ENCODE measurements at places on chromosomes 6 and 20.

DNA sequence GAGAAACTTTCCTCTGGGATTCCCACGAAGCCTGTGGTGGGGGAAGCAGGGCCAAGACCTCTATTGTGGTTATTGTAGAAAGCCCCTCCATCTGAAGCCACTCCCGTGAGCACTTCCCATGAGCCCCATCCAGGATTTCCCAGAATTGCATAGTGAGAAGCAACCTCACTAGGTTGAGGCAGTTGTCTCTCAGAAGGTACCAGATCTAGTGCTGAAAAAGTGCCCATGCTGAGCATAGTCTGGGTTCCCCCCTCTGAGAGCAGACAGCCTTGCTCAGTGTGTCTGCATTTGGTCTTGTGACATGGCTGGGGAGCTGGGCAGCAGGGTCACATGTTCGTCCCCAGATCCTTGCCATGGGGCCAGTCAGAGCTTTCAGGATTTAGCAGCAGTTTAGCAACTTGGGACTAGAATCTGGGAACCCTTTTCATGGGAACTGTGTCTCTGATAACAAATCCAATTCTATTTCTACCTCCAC lies 38.6 kb downstream of the SLC9A8 start:
- DNase-seq: no peak

DNA sequence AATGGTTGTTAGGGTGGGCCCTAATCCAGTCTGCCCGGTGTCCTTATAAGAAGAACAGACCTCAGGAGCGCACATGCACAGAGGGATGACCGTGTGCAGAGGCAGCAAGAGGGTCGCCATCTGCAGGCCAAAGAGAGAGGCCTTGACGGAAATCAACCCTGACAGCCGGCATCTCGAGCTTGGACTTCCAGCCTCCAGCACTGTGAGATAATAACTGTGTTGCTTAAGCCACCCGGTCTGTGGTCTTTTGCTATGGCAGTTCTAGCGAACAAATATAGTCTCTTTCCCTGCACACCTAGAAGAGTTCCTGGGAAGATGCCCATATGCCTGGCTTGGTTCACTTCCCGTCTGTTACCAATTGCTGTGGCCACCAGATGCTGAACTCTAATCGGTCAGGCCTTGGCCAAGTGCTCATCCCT lies 35.3 kb upstream of the PTGIS start:
- DNase-seq: no peak

GRCh38 chr6:126963077-126963809 lies 155.2 kb upstream of the RSPO3 start:
- no peak for DNase-seq

- no peak for DNase-seq
These were observed 157.2 kb downstream of the PTPRK start for GRCh38 chr6:128363020-128363813.

DNA sequence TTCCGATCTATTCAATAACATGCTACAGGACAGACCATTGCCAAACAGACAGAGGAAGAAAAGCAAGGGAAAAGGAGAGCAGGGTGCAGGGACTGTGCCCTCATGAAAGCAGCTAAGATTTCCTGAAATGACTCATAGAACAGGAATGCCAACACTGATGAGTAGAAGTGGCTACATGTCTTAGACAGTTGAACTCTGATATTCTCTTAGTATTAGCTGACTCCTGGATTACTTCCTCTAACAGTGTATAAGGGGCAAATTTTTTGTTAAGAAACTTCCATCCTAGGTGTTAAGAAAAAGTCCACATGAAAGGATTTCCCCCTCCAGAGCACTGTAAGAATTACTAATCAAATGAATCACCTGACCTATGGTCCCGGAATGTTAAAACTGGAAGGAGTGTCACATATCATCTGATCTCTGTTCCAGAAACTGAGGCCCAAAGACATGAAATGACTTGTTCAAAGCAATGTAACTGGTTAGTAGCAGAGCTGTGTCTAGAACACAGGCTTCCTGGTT lies 224.9 kb downstream of the IBTK start:
- DNase-seq: no peak

DNA sequence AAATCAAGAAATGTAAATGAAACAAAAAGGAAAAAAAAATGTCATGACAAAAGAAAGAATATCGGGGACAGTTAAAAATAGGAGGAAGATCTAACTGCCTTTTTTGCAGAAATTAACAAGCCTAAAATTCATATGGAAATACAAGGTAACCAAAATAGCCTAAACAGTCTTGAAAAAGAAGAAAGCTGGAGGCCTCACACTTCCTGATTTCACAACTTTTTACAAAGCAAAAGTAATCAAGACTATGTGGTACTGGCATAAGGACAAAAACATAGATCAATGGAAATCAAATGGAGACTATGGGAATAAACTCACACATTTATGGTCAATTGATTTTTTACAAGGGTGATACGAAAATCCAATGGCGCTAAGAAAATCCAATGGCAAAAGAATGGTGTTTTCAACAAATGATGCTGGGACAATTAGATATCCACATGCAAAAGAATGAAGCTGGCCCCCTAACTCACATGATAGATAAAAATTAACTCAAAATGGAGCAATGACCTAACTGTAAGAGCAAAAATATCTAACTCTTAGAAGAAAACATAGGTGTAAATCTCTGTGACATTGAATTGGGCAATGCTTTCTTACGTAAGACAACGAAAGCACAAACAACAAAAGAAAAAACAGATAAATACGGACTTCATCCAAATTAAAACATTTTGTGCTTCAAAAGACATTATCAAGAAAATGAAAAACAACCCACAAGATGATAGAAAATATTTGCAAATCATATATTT lies 24.5 kb downstream of the MAP3K5 start:
- DNase-seq: no peak

- peak; percentile 55 for DNase-seq
These were observed 68.9 kb downstream of the MDGA1 start for GRCh38 chr6:37628611-37629320.

DNA sequence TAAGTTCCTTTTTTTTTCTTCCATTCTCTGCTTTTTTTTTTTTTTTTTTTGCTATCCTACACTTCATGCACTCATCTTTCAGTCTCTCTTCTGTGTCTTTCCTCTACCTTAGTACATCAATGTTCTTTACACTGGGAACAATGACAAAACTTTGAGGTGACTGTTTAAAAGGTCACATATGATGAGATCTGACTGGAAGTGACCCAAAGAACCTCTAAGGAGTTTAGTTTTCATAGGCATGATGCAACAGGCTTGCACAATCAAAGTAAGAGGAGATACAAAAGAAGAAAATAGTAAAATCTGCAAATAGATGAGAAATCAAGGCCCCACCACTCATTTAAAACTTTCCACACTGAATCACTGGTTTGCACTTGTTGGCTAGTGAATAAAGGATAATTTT lies 840.8 kb downstream of the TBC1D32 start:
- no peak for DNase-seq

- no peak for DNase-seq
These were observed 3.8 kb downstream of the COL12A1 start for GRCh38 chr6:75201901-75202672.

GRCh38 chr20:51122931-51123658 lies 100.2 kb upstream of the KCNG1 start:
- DNase-seq: no peak

GRCh38 chr6:50091641-50092040 lies 41.9 kb upstream of the DEFB112 start:
- DNase-seq: no peak
